ENCODE measurements at places on chromosomes 1 and 21.

- DNase-seq = no peak
Observed at GRCh38 chr21:21230672-21231071, 232.5 kb downstream of the NCAM2 start.

- DNase-seq = no peak
Observed at GRCh38 chr21:34730756-34731445, 62.1 kb downstream of the CLIC6 start.

- no peak for DNase-seq
Observed at GRCh38 chr1:172322219-172323061, 98.0 kb upstream of the C1orf105 start.

- DNase-seq = no peak
Observed at GRCh38 chr1:41576620-41577019, 92.1 kb upstream of the EDN2 start.

GRCh38 chr1:192158181-192158580, at the start of gene RGS18:
Gene RGS18 (plus strand): TSS chr1:192158462. CDS start chr1:192158638, 176 bp downstream.
- no peak for DNase-seq

- DNase-seq = no peak
Observed at GRCh38 chr1:203424861-203425662, 50.5 kb upstream of the PRELP start.

GRCh38 chr1:33387625-33388024, 43.3 kb downstream of the PHC2 start:
- DNase-seq = no peak

- DNase-seq = no peak
Observed at GRCh38 chr1:91712393-91712792, 173.6 kb downstream of the TGFBR3 start.

DNA sequence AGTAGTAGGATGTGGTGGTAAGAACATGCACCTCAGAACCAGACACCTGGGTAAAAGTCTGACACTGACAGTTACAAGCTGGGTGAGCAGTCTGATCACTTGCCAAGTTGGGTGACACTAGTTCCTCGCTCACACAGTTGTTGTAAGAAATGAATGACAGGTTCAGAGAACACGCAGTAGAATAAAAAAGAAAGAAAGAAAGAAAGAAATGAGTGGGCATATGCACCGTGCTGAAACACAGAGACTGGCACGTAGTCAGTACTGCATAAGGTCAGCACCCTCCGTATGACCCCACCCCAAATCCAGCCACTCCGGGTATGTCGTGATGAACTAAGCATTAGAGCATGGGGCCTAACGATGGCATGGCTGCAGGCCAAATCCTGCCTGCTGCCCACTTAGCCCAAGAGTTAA, 90.6 kb downstream of the GLUL start:
- DNase-seq = no peak

- DNase-seq = no peak
Observed at GRCh38 chr1:2447276-2448097, 28.6 kb upstream of the PLCH2 start.

DNA sequence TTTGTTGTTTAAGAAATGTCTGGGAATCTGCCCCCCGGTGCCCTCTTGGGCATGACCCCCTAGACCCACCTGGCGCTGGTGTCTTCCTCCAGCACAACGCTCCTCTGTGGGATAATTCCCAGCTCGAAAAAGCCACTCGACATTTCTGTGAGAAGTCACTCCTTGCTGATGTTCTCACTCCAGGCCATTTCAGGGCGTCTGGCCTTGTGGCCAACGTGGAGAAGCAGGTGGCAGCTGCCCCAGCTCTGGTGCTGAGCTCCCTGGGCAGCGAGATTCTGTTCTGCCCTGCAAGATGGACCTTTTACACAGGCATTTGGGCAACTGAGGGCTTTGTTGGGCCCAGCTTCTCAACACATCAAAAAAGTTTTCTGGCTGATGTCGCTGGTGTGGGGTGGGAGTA, 147.7 kb upstream of the WNT4 start:
- DNase-seq = no peak

- no peak for DNase-seq
Observed at GRCh38 chr1:207393610-207394009, 60.5 kb upstream of the CR2 start.

DNA sequence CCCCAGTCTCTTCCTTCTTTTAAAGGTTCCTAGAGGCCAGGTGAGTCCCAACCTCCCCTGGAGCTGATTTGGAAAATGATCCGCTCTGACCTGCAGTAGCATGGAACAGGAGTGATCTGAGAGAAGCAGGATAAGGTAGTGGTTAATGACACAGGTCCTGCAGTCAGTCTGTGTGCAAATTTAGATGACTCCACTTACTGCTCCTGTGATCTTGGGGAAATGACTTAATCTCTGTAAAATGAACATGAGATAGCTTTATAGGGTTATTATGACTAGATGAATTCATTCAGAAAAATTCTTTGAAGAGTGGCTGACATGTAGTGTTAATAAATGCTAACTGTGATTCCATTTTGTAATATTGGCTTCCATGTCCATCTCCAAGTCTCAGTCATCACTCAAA, 374.9 kb upstream of the CAMK1G start:
- DNase-seq = no peak

GRCh38 chr1:246413430-246413829, 93.6 kb downstream of the SMYD3 start:
- no peak for DNase-seq

- no peak for DNase-seq
Observed at GRCh38 chr21:39066829-39067780, 116.1 kb downstream of the PSMG1 start.

DNA sequence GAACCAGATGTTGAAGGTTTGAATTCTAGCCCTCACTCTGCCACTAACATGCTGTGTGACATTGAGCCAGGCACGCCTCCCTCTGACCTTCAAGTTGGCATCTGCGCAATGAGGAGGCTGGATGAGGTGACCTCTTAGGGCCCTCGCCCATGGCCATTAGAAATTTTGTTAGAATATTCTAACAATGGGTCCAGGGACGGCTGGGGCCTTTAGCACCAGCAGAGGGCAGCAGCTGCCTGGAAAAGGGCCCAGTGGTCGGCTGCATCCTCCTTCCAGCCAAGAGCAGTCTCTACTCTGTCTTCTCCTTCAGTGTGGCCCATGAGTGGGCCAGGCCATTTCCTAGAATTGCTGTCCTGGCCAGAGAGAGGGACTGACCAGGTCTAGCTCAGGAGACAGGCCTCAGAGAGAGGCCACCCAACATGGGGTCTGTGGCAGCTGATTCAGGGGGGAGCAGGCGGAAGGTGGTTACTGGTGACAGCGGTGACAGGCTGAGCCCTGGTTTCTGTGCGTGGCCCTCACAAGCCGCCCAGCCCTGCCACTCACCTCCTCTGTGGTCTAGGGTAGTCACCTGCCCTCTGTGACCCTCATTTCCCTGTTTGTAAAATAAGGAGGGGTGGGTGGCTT, 101.3 kb upstream of the ACTL8 start:
- DNase-seq = no peak

- no peak for DNase-seq
Observed at GRCh38 chr1:213369465-213369864, 318.4 kb downstream of the RPS6KC1 start.

GRCh38 chr1:232627645-232628334, 2.1 kb downstream of the SIPA1L2 start:
- no peak for DNase-seq

GRCh38 chr1:55893155-55893554, 678.0 kb upstream of the USP24 start:
- no peak for DNase-seq

DNA sequence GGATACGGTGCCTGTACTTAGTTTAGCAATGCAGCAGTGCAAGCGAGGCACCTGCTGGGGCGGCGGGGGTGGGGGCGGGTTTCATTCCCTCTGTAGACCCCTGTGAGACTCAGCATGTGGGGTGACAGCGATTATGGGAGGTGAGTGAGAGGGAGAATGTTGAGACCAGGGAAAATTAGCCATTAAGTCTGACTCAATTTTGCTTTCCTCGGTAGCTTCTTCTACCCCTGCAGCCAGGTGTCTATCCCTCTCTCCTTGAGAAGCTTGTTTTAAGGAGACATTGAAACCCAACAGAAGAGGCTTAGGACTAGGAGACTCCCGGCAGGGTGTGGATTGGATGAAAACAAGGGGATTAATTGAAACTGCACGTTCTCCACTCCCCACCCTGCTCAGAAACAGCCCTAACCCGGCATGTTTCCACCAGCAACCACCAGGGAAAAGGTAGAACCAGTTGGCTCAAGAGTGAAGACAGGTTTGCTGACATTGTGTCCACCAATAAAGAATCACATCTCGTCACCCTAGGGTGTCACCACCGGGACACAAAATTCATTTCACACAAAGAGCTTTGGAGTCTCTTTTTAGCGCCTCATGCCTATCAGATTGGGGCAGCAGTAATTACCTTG, 20.6 kb upstream of the ATF3 start:
- no peak for DNase-seq

GRCh38 chr1:39625462-39626273, 13.8 kb downstream of the HEYL start:
- no peak for DNase-seq

DNA sequence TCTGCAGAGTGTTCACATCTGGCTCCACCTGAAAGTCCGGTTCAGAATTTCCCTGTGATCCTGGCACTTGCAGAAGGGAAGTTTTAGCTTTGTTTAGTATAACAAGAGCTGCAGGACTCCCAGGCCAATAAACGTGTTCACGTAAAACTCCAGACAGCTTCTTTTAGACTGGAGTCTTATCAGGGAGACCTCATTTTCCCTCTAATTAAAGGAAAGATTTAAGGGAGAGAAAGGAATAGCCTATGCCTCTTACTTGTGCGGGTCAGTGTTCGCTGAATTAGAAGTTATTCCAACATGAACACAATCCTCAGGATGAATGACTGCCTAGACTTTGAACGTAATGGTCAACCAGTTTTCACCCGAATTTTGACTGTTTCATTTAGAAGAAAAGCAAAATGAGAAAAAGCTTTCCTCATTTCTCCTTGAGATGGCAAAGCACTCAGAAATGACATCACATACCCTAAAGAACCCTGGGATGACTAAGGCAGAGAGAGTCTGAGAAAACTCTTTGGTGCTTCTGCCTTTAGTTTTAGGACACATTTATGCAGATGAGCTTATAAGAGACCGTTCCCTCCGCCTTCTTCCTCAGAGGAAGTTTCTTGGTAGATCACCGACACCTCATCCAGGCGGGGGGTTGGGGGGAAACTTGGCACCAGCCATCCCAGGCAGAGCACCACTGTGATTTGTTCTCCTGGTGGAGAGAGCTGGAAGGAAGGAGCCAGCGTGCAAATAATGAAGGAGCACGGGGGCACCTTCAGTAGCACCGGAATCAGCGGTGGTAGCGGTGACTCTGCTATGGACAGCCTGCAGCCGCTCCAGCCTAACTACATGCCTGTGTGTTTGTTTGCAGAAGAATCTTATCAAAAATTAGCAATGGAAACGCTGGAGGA, 202.1 kb upstream of the SGIP1 start:
- peak; percentile 25 for DNase-seq

GRCh38 chr1:198205016-198205684, 48.4 kb downstream of the NEK7 start:
- no peak for DNase-seq

DNA sequence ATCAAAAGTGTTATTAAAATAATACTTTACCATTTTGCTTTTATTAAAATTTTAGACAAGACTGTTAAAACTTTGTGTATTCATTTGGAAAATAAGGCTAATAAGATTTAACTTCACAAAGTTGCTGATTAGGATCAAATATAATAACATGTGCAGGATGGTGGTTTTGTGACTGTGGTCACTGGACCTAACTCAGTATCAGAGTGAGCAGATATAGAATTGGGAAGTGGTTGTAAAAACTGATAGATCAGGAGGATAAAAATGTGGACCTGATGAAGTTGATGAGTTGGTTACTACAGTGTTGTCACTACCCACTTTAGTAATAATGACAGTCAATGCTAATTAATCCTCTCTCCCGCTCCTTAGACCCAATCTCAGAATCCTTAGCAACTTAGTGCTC, 186.4 kb downstream of the AKT3 start:
- DNase-seq = no peak

GRCh38 chr1:222974496-222974895, 159.7 kb downstream of the DISP1 start:
- no peak for DNase-seq

DNA sequence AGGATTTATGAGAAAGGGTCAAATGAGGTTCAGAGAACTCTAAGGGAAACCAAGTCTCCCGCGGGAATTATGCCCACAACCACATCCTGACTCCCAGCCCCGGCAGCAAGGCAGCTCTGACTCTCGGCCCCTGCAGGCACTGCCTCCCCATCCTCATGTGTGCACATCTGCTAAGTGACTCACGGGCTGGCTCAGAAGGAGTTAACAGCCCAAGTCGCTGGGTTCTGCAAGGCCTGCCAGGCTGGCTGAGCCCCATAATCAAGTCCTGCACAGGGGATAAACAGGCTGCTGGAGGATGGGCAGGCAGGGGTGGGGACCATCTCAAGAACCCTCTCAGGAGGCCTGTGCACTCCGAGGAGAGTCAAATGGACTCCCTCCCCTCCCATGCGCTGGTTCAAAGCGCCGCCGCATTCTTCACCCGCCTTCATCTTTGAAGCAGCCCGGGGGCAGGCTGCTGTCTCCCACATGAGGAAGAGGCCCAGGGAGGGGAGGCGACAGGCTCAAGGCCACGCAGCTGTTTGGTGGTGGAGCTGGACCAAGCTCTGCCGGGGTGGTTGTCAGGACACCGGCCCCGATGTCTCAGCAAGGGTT, 344.3 kb downstream of the MATN1 start:
- DNase-seq = no peak

DNA sequence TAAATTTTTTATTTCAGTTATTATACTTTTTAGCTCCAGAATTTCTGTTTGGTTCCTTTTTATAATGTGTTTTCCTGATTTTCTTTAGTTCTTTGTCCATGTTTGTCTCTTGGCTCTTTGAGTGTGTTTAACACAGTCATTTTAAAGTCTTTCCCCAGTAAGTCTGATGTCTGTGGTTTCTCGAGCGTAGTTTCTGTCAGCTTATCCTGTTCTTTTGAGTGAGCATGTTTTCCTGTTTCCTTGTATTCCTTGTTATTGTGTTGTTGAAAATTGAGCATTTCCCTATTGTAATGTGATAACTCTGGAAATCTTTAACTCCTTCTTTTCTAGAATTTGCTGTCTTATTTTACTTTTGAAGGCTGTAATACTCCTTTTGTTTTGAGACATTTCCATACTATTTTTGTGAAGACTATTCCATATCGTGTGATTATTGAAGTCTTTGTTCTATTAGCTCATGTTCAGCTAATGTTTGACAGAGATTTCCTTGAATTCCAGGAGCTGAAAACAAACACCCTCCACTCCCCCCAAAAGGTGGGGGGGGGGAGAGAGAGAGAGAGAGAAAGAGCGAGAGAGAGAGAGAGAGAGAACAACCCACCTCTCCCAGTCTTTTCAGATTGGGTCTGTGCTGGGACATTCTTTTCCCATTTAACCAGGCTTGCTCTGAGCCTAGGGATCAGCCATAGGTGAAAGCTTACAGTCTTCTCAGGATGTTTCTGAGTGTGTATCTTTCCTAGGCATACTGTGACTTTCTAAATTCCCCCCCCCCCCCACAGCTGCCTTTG, 38.3 kb downstream of the SDCCAG8 start:
- DNase-seq = no peak

DNA sequence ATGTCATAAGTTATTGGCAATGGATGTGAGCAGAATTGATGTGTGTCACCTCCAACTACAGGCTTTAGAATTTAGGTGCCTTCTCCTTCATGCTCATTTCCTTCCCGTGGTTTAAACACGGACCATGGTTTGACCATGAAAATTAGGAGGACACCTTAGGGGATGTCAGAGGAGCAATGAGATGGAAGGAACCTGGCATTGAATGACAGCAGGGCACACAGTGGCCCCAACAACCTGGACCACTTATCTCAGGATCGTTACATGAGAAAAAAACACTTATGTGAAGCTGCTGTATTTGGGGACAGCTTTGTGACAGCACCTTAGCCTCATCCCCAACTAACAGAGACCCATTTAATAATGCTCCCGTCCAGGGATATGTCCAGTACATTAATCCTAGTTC, 70.8 kb downstream of the SLC9A1 start:
- no peak for DNase-seq

- DNase-seq = no peak
Observed at GRCh38 chr1:156439036-156439776, 61.4 kb downstream of the MEF2D start.
